ENCODE measurements at places on chromosomes 7 and 10.

DNA sequence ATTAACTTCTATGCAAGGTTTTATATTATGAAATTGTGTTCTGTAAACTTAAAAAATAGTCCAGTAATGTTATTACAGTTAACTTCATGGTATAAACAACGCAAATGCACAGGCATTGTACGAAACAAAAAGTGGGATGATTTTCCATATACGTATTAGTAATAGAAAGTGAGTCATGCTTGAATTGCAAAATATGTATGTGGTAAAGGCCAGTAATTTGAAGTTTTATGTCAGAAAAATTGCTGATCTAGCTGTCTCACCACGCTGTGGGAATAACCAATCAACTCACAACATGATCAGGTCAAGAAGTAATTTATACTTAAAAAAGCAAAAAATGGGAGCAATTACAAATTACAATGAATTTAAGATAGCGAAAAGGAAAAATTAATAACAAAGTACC is 37.0 kb upstream of the GLI3 start:
- no peak for DNase-seq

DNA sequence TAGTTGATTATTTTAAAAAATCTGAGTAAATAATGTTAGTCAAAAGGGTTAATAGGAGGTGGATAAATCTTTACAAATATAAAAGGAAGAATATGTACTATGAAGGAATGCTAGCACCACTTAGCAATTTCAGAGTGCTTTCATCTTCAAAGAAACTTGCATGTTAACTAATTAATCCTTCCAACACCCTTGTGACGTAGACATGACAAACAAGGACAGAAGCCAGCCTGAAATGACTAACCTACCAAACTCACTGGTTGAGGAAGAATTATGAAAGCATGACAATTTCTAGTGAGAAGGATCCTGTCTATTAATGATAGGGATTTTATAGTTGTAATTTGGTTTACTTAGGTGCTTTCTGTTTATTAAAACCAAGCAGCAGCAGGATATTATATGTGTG is 468.0 kb upstream of the FZD8 start:
- no peak for DNase-seq

GRCh38 chr7:41885748-41886147 is 182.9 kb upstream of the INHBA start:
- DNase-seq, result no peak

DNA sequence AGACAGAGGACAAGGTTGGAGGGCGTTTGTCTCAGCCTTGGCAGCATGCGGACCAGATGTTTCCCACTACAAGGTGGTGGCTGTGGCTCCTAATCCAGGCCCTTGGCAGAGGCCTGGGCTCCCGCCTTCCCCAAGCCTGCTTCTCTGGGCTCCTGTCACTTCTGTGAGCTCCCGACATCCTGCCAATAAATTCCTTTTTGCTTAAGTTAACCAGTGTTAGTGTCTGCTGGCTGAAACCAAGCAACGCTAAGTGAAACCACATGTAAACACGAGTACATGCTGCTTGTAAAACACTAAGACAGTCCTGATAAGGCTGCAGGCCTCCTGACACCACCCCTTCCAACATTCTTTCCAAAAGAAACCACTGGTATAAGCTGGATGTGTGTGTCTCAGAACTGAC is 263.6 kb upstream of the ZMIZ1 start:
- no peak for DNase-seq

GRCh38 chr10:122388287-122388997 is 13.9 kb downstream of the PLEKHA1 start:
- DNase-seq, result no peak

- no peak for DNase-seq
These were observed 589.3 kb downstream of the DNAJB6 start for GRCh38 chr7:157926107-157926506.

- no peak for DNase-seq
These were observed 116.4 kb downstream of the ITGB8 start for GRCh38 chr7:20447021-20447650.

DNA sequence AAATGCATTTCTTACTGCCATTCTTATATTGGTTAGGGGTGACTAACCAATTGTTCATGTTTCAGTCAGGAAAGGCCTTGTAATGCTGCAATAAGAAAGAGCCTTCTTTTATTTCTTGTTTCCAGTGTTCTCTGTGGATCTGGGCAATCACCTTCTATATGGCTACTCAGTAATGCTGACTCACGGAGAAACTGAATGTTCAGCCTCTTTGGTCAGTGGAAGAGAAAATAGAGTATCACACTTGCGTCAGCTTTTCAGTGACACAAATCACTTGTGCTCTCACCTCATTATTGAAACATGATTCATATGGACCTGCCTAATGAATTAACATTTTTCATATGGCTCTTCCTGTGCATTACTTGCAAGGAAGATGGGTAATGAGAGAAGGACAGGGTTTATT is 243.9 kb upstream of the POT1 start:
- no peak for DNase-seq

GRCh38 chr7:44378744-44379143 is 53.4 kb upstream of the CAMK2B start:
- no peak for DNase-seq

DNA sequence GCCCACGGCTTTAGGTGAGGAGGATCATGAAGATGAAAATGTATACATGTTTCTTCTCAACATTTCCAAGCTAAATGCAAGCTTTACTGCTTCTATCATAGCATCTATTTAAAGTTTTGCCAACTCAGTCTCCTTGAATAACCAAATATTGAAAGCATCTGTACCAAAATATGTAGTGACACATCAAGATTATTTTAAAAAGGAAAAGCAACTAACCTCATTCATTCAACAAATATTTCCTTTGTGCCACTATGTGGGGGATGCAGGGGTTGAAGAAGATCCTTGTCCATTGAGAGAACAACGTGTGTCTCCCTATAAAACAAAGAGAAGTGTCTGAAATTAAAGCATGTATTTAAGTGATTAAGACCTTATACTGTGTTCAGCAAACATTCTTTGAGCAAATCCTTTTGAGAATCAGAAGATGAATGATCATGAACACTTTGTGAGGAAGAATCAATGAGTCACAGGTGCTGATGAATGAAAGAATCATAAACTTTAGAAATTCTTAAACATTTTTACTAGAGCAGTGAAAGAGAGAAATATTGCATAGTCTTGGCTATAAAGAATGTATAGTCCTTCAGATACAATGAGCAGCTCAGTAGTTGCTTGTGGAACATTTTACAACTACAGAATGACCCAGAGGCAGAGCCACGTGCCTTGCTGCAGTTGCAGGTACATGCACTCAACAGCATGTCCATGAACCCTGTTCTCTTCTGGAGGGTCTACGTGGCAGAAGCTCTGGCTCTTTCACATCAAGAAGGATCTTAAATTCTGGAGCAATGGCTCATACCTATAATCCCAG is 13.9 kb downstream of the TAS2R60 start:
- no peak for DNase-seq

DNA sequence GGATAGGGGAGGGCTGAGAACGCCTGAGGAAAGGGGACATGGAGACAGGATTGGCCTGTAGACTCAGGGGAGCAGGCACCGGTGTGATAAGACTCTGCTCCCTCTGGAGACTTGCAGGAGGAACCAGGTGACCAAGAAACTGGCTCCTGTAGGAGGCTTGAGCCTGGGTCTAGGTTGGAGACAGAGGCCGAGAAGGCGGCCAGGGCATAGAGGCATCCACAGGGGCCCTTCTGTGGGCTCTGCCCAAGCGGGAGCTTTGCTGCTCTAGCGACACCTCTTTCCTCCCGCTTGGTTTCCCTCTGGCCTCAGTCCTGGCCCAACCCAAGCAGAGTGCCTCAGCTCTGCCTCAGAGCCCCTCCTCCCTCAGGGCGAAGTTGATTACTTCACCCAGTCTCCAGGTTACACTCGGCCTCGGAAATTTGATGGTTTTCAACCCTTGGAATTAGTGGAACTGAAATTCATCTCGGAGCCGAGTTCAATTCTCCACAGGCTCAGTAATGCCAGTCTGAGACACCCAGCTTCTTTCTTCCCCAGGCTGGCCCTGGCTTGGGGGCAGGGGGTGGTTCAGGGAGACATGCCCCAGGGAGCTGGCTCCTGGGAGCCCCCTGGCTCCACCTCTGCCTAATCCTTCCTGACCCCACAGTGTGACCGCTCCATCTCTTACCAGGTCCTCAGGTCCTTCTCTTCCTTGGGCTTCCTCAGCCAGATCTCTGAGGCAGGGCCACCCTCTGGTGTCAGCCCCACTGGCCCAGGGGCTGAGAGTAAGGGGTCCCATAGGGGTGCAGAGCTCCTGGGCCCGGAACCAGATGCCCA is 60.4 kb downstream of the PAX2 start:
- DNase-seq, result no peak

GRCh38 chr7:105098863-105099515 is 85.0 kb downstream of the KMT2E start:
- DNase-seq, result no peak

- no peak for DNase-seq
These were observed 42.9 kb downstream of the CSGALNACT2 start for GRCh38 chr10:43181146-43181545.

DNA sequence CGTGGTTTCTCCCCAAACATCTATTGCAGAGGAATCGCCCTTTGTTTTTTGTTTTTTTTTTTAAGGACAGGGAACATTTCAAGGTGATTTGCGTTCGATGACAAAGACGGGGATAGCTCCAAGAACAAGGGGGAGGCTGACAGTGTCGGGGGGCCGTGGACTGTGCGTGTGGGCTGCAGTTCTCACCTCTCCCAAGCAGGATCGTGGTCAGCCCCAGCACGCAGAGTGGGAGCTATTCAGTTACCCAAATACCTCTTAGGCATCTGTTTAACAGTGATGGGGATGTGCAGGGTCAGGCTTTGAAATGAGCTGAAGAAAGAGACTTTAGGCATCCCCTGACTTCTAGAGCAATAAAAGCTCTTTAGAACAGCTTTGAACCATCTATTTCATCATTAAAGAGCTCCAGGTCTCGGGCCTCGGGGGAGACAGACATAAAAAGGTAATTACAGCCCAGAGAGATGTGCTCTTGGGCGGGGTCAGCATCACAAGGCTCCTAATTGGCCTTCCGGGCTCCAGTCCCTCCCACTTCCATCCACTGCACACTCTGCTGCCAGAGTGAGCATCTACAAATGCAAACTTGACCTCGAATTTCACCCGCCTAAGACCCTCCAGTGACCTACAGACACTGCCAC is 97.3 kb downstream of the MYL10 start:
- no peak for DNase-seq

Data from NCI-H187 (cell line).